ENCODE measurements at places on chromosomes 4 and X.

DNA sequence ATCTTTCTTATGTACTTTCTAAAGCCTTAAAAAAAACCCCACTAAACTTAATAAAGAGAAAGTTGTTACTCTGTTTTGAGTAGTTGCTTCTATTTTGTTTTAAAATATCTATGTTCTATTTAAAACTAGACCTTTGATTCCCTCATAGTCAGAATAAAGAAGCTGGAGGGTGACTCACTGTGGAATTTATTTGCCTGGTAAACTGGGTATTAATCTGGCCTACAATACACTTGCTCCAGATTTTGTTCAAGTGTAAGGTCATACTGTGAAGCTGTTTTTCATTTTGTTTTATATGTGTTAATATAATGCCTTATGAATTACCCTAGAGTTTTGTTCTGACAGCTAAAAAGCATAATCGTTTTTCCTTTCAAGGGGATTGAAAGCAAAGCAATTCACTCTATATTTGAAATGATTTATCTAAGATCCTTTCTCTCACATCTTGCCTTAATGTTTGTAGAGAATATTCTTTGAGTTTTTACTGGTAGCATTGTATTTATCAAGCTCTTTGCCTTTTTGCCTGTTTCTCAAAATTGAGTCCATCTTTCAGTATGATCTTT is 277.4 kb upstream of the PITX2 start:
- no peak for DNase-seq

DNA sequence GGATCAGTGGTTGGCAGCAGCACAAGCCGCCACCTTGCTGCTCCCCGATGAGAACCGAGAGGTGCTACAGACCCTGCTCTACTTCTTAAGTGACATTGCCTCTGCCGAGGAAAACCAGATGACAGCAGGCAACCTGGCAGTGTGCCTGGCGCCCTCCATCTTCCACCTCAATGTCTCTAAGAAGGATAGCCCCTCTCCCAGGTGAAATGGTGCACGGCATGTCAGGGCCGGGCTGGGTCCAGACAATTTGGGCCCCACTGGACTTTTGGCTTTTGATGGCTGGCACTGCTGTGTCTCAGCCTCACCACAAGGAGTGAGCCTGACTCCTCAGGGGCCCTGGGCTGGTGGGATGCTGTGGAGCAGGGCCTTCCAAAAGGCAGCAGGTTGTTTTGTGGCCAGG is 74.1 kb downstream of the STARD8 start:
- DNase-seq = no peak

GRCh38 chr4:150212485-150212884 is 134.2 kb downstream of the DCLK2 start:
- DNase-seq = no peak

GRCh38 chr4:167854881-167855280 is 237.5 kb upstream of the ANXA10 start:
- DNase-seq = no peak

GRCh38 chr4:158624889-158625478 is 46.7 kb downstream of the C4orf46 start:
- peak; percentile 38 for DNase-seq

- DNase-seq = no peak
These were observed 37.5 kb upstream of the ABCG2 start for GRCh38 chr4:88196013-88196365.

DNA sequence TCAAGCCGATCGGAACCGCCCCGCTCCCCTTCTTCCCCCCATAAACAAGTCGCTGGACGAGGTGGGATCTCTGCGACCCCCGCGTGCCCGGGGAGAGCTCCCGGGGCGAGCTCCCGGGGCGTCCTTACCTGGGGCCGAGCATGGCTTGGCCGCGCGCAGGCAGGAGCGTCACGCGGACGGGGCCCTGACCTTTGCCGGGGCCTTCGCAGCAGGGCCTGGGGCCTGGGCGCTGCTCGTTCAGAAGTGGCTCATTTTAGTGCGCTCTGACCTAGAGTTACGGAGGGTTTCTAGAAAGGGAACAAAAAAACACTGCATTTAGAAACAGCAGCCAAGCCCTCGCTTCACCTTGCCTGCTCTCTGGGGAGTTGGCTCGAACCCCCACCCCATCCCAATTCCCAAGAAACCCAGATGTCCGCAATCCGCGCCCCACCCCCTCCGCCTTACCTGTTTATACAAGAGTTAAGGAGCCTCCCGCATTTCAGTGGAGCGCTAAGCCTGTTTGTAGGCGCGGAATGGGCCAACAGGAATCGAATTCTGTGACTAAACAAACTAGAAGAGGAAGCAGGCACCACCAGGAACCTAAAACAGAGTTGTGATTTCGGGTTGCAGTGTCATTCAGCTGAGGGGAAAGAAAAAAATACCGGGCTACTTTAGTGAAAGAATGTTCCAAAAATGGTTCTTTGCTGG is 814 bp upstream of the RBM47 start:
- DNase-seq = no peak

DNA sequence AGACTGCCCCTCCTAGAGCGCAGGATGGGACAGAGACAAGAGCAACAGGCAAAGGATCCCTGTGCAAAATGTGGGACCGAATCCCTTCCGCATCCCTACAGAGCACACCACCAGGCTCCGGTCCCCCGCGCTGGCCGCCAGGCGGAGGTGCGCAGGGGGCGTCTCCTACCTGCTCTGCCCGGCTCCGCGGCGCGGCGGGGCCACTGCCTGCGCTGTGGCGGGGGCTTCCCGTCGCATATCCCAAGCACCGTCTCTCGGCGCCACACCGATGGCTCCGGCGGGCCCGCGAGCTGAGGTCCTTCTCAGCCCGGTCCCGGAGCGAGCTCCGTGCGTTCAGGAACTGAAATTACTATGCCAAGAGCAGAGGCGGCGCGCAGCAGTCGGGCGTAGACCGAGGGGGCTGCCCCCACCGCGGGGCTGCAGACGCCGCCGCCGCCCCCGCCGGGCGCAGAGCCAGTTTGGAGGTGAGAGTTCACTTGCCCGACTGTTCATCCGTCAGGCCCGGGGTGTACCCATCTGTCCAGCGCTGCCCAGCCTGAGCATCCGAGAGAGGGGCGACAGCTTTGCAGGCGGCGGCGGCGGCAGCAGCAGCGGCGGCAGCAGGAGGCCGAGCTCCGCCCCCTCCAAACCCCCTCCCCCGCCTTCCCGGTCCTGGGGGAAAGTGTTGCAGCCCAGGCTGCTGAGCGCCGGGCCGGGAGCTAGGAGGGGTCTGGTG is at the start of gene GPRIN3:
TSS of gene GPRIN3 (minus strand) at position 355 of the 715 bp plus-strand sequence. CDS start 57,690 bp downstream, outside the sequence.
- DNase-seq = peak; percentile 56

- no peak for DNase-seq
These were observed 1.1 kb downstream of the NAA10 start for GRCh38 chrX:153933748-153934147.

DNA sequence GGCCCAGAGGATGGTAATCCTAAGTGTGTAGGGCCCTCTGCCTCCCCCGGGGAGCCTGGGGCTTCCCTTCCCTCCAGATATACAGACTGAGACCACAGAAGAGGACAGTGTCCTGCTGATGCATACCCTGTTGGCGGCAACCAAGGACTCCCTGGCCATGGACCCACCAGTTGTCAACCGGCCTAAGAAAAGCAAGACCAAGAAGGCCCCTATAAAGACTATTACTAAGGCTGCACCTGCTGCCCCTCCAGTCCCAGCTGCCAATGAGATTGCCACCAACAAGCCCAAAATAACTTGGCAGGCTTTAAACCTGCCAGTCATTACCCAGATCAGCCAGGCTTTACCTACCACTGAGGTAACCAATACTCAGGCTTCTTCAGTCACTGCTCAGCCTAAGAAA is 1.9 kb downstream of the TRO start:
- DNase-seq = no peak

- no peak for DNase-seq
These were observed 112.9 kb downstream of the FRYL start for GRCh38 chr4:48667148-48667547.

DNA sequence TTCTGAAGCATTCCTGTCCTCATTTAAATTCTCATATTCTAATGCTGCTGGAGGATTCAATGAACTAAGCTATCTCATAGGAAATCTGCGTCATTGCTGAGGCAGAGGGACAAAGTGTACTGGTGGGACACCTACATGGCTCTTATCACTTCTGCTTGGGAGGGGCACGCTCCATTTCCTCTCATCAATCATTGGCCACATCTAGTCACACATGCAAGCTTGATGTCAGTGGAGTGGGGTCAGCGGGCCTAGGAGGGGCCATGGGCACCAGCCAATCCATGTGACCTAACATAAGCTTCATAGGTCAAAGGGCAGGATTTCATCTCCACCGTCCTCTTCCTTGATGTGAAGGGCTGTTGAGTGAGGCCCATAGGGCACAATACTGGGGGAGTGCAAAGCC is 21.4 kb downstream of the BEX3 start:
- no peak for DNase-seq

- DNase-seq = no peak
These were observed 654.3 kb upstream of the LCORL start for GRCh38 chr4:18675586-18676525.

- DNase-seq = no peak
These were observed 286.3 kb downstream of the PDGFC start for GRCh38 chr4:156685308-156685707.

DNA sequence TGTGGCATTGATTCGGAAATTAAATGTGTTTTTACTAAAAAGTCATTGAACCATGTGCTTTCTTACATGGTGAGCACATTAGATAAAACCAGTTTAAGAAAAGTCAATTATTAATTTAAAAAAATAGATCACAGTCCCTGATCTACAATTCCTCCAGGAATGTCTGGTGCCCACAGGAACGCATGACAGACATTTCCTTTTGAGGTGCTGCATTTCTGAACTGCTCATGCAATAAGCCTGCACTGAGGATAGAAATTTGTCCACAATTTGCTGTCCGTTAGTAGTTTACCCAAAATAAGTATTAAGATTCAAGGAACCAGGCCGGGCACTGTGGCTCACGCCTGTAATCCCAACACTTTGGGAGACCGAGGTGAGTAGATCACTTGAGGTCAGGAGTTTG is 8.2 kb upstream of the ADAMTS3 start:
- DNase-seq = no peak

DNA sequence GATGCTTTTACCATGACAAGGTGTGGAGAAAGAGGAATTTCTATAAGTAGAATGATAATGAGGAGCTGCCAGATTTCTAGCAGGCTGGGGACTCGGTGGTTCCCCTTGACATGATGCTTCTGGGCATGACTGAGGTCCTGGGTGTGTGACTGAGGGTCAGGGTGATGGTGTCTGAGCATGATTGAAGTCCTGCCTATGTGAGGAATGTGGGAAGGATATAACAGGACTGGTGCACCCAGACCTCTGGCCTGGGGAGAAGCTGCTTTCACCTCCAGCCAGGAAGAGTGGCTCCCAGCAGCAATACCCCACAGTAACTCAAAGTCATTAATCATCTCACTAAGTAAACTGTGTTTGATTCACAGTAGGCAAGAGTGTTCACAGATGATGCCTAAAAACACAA is 17.4 kb downstream of the SORBS2 start:
- DNase-seq = no peak

DNA sequence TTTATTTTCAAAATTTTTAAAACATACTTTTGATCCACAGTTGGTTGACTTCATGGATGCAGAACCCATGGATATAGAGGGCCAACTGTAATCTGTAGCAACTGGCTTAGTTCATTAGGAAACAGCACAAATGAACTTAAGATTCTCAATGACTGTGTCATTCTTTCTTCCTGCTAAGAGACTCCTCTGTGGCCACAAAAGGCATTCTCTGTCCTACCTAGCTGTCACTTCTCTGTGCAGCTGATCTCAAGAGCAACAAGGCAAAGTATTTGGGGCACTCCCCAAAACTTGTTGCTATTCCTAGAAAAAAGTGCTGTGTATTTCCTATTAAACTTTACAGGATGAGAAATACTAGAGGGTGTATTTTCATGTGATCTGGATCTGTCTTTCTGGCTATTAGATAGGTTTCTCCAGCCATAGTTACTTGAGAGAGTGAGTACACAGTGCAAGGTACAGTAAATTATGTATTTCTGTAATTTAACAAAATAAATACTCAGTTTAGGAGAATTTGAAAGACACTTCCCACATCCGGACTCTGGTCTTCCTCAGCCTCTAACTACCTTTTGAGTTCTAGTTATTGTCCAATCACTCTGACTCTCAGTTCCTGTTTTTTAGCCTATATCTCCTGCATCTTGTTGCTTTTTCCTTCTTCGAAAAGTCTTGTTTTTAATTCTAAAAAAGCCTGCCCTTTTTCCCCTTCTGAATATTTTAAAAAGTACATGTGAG is 21.8 kb downstream of the TLR2 start:
- no peak for DNase-seq

GRCh38 chrX:69149466-69150280 is 15.6 kb downstream of the PJA1 start:
- no peak for DNase-seq

- DNase-seq = peak; percentile 68
These were observed at the start of gene KLHL13 for GRCh38 chrX:118116713-118117550. KLHL13 (minus strand) TSS chrX:118116810; CDS start chrX:118028473, 88,337 bp downstream.

DNA sequence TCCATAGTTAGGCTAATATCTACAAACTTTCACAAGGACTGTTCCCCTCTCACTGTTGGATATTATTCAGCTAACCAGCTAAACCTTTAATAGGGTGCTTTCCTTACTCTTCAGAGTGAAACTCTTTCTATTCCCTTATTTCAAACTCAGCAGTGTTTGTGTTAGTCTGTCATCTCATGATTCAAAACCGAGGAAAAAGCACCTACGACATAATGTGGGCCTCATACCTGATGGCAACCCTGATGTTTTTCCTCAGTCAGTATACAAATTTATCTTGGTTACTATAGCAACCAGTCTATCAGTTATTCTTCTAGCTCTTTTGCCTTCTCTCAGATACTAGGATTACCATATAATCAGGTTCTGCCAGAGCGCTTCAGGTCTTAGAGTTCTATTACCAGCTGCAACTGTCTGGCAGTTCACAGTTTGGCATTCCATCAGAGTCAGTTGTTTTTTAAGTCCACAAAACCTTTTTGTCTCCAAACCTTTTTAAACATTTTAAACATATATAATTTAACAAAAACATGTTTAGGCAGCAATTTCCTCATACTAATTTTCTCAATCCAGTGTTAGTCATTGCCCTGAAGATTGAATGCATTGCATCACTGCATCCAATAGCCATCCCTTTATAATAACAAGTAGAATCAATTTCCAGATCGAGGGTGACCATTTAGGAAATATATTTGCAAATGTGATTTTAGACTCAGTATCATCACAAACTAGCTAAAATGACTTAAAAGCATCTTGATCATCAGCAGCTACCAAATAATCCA is 7.4 kb downstream of the WDR44 start:
- no peak for DNase-seq

- no peak for DNase-seq
These were observed 80.1 kb downstream of the HDAC8 start for GRCh38 chrX:72492499-72492898.

GRCh38 chr4:5460106-5460801 is 248.1 kb downstream of the EVC2 start:
- DNase-seq = peak; percentile 36

DNA sequence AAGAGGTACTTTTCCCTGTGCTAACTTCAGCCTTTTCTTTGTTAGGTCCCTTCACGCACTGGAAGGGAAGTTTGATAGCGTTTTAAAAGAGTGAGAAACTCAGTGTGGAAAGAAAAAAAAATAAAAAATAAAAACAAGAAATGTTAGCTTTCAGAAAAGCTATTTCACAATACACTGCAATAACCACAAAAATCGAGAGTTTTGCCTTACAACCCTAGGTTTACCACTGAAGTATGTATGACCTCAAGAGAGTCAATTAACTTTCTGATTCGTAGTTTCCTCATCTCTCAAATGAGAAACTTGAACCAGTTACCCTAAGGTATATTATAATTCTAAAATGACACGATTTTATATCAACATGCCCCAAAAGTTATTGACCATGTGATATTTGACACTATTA is 93.9 kb upstream of the JADE1 start:
- no peak for DNase-seq

All from SK-N-DZ (cell line).